H7 (cell line): ENCODE measurements at places on chromosomes 7 and 10.

DNA sequence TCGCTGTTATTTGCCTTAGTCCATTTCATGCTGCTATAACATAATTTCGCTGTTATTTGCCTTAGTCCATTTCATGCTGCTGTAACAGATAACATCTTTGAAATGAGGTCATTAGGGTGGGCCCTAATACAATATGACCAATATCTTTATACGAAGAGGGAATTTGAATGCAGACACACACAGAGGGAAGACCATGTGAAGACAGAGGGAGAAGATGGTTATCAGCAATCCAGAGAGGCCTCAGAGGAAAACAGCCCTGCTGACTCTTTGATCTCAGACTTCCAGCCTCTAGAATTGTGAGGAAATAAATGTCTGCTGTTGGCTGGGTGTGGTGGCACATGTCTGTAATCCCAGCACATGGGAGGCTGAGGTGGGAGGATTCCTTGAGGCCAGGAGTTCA is 404.9 kb downstream of the TYW1 start:
- DNase-seq, result no peak

- DNase-seq, result peak; percentile 16
Measured at GRCh38 chr10:124345521-124345920, 73.2 kb downstream of the OAT start.

GRCh38 chr7:147811923-147812322 is 778.6 kb upstream of the C7orf33 start:
- DNase-seq, result no peak

DNA sequence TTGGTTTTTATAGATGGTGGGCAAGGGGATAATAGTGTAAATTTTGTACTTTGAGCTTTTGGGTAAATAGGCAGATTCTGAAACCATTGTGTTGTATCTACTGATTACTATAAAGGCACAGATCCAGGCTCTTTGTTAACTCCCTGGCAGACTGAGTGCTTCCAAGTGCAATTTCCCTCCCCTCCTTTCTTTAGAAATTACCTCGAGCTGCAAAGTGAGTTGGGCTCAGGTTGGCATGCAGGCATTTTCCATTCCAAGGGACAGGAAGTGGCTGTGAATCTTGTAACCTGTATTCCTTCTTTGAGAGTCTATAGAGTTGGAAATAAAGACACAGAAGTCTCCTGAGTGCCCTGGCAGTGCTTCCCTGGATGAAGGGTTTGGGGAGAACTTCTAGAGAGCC is 494.2 kb upstream of the GALNT17 start:
- DNase-seq, result peak; percentile 33

DNA sequence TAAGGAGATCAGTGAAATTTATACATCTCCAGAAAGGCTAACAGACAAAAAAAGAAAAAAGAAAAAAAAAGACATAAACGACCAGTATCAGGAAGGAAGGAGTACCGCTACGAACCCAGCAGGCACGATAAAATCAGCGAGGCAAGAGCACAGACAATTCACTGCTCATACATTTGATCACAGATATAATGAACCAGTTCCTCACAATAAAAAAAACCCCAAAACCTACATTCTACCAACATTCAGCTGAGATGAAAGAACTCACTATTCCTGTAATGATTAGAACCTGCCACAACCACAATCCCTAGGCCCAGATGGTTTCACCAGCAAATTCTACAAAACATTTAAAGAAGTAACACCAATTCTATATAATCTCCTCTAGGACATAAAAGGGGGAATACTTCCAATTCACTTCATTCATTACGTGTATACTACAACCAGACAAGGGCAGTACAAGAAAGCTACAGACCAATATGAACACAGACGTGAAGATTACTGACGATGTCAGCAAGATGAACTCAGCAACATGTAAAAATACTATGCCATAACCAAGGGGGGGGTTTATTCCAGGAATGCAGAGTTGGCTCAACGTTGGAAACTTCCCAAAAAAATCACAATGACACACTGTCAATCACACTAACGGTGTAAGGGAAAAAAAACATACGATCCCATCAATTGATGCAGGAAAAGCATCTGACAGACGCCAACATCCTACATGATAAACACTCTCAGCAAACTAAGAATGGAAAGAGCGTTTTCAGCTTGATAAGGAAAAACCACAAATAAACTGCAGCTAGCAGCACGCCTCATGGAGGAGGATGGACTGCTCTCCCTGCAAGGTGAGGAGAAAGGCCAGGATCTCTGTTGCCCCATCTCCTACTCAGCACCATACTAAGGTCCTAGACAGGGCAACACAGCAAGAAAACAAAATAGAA is 256.2 kb downstream of the ELFN1 start:
- no peak for DNase-seq

GRCh38 chr10:34323192-34323591 is 491.9 kb downstream of the PARD3 start:
- DNase-seq, result no peak

DNA sequence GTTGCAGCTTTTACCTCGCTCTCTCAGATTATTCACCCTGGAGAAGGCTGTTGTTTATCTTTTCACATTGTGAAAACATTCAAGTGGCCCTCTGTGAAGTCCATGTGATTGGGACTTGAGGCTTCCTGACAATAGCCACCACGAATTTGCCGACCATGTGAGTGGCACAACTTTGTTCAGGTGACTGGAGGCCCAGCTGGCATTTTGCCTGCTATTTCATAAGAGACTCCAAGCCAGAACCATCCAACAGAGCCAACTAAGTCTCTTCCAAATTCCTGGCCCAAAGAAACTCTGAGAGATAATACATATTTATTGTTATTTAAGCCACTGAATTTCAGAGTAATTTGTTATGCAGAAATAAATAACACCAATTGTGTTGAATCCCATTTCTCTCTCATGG is 38.2 kb upstream of the CCSER2 start:
- DNase-seq, result no peak

- no peak for DNase-seq
Measured at GRCh38 chr7:71604818-71605414, 473.0 kb downstream of the GALNT17 start.

DNA sequence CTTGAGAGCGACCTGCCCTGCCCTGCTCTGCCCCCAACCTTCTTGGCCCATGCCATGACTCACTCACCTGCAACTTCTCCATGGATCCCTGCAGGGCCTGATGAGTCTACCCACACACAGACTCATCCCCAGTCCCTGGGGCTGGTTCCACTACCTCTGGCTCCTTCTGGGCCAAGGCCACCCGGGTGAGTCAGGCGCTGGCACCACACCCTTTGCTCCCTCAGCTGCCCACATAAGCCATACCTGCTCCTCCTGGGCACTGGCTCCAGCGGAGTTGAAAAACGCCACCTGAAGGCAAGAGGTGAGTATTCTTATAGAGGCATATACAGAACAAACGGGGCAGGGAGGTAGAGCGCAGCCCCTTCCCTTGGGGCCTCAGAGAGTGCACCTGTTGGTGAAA is 16.2 kb upstream of the MTPAP start:
- no peak for DNase-seq

DNA sequence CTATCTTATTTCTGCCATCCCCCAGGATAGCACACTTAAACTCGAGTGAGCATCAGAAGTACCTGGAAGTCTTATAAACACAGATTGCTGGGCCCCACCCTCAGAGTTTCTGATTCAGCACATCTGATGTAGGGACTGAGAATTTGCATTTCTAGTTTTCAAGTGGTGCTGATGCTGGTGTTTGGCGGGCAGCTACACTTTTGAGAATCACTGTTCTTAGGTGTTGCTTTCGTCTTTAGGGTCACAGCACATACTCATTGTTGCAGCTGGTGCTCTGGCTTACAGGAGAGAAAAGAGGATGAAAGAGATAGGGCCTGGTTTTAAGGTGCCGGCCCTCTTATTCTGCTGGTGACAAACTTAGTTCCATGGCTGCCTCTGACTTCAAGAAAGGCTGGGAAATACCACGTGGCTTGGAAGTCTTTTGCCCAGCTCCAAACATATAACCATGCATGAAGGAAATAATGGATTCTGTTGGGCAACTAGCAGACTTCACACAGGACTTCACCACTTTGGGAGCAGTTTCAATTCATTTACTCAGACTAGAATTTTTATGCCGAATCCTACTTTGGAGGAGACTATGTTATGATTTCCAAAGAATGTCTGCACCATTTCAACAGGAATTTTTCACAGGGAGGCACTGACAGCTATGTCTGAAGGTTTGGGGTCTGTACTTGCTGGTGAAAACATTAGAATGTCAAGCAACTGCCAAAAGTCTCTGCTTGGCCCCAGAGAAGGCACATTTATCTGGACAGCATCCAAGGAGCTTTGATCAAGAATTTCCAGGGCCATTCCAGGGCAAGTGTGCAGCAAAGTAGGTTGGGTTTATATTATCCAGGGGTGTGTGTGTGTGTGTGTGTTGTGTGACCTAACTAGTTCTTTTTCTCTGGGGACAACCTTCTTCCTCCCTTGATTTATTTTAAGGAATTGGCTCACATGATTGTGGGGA is 6.9 kb upstream of the MINDY4 start:
- DNase-seq, result no peak

DNA sequence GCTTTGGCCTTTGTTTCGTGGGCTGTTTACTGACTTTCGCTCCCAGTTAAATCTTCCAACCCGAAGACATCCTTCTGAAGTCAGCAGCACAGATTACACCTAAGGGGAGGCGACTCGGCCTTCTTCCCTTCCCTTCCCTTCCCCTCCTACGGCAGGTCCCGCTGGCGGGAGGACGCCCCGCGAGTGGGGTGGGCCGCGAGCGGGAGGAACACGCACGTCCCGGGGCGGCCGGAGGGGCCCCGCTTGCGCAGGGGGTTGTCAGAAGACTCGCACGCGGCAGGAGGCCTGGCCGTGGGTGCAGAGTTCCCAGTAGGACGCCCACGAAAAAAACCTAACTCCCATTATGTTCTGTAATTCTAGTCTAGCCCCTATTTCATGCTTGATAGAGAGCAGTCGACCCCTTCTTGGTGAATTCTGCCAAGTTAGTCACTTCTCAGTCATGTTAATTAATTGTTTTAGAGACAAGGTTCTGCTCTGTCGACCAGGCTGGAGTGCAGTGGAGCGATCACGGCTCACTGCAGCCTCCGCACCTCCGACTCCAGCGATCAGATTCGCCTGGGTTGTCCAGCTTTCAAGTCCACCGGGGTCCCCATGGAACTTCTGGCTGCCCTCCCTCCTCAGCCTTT is 19.2 kb upstream of the ZNF32 start:
- peak; percentile 59 for DNase-seq

GRCh38 chr10:29064680-29065079 is 224.2 kb upstream of the LYZL1 start:
- no peak for DNase-seq

- DNase-seq, result no peak
Measured at GRCh38 chr10:26628395-26628794, 69.1 kb upstream of the PDSS1 start.

DNA sequence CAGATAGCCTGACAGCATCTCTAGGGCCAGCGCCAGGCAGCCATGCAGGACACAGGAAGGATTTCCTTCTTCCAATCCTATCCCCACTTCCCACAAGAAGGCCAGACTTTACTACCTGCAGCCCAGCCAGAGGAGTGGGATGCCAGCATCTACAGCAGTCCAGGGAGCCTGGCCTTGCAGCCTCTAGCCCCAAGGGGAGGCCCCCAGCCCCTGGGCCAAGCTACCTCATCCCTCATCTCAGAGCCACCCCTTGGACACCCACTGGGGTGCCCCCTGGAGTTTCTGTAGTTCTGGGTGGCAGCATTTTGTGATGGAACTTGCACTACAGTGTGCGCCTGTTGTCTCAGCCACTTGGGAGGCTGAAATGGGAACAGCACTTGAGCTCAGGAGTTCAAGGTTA is 170.8 kb upstream of the PODXL start:
- DNase-seq, result no peak

GRCh38 chr10:110260746-110261477 is 43.8 kb downstream of the SMNDC1 start:
- DNase-seq, result no peak

- peak; percentile 97 for DNase-seq
Measured at GRCh38 chr7:73738220-73738611, 386 bp downstream of the ABHD11 start.

DNA sequence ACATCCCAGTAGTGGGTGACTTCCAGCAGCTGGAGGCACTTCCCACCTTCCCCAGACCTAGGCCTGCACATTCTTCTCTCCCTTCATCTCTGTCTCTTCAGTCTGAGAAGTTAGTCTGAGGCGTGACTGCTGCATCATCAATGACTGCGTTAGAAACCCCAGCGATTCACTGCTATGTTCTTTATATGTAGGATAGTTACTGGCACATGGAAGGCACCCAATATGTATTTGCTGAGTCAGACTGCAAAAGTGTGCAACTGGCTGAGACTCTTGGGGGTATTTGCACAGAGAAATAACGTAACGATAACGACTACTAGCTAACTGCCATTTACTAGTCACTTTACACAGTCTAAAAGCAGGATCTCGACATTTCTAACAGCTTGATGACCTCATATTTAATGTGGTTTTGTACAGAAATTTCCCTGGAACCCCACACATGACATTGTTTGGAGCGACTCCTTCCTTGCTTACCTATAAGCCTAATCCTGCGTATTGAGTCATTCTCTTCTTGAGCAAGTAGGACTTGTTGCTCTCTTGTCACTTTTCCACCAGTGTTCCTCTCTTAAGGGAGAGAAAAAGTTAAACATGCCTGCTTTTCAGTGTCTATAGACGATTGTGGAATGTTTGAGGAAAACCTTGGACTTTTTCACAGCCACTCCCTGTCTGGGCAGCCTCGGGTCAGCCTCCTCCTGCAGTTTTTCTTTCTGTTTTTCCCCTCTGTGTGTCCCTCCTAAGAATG is 45.5 kb downstream of the THNSL1 start:
- no peak for DNase-seq

DNA sequence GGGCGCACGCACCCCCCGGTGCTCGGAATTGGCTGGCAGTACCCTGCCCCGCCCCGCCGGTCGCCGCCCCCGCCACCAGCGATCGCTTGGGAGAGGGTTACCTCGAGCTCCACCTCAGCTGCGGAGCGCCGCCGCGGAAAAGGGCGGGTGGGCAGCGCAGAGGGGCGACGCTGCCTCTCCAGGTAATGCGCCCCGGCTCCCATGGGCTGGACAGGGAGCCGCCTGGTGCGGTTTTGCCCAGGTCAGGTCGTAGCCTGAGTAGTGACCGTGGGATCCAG is 1.3 kb downstream of the PFKFB3 start:
- DNase-seq, result peak; percentile 87

DNA sequence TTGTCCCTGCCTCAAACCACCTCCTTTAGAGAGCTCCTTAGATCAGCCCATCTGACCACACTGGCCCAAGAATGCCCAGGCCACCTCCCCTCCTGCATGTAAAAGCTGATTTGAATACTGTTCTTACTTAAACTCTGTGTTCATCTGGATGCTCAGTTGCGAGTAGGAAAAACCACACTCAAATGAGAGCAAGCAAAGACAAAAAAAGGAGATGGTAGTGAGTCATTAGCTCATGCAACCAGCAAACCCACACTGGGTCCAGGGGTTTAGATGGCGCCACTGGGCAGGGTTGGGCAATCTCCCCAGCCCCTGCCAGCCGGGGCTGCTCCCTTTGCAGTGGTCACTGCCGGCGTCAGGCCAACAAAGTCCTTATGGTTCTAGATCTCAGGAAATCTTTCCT is 32.7 kb downstream of the TSPAN15 start:
- no peak for DNase-seq
